Sigmoid colon (tissue), 7 donors: ENCODE measurements at places on chromosomes 12 and 14. TPM values are rescaled to one million over a fixed set of nuclear protein-coding genes. Genes with fewer than 3 reads are reported as not detected.

DNA sequence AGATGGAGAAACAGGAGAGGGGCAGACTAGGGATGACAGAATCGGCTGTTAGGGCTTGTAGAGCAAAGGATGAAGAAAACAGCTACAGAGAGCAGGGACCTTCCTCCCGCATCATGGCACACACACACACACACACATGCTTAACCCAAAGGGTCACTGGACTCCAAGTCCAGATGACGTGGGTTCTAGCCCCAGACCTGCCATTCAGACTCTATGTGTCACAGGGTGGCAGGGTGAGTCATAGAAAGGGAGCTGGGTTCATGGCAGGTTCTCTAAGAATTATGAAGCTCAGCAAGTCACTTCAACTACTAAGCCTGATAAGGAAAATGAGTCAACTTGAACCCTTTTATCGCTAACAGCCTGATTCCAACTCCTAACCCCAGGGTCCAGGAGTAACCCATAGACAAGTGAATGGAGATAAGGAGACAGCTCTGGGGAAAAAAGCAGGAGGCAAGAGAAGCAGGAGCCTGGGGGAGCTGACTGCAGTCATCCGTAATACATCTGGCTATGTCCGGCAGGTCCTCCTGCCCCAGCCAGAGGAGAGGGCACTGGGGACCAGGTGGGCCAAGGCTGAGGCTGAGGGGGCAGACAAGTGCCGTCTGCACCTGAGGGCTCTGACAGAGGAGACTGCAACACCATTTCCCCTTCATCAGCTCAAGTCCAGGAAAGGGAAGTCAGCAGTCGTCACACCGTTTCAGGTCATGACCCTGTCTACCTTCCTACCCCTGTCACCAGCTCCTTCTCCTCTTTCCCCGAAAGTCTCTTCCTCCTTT, 3.6 kb upstream of the TNFRSF1A start:
- no peak for DNase-seq

DNA sequence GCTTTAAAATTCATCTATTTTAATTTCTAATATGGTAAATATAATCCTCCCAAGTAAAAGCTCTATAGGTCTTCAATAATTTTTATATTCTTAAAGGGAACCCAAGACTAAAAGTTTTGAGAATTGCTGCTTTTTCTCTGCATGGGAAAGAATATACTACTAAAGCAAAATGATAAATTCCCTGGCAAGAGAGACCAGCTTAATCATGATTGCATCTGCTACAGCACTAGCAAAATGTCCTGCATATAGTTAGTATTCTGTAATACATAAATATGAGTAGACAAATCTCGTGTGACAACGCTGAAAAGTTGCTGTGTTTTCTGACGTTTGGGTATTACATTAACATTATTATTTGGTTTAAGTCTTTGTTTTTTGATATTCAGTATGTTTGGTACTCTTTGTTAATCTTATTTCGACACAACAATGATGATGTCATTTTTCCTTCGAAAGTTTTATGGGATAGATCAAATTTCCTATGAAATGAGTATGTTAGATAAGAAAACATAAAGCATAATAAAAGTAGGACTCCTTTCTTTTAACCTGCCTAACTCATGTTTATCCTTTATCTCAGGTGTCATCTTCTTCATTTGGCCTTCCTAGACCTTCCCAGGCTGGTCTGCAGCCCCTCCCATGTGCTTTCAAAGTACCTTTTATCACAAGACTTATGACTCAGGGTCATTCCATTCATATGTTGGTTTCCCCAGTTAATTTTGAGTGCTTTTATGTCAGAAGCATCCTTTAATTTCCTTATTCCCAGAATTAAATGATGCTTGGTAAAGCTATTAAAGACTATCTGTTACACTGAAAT, 321.9 kb downstream of the RAD51B start:
- no peak for DNase-seq

DNA sequence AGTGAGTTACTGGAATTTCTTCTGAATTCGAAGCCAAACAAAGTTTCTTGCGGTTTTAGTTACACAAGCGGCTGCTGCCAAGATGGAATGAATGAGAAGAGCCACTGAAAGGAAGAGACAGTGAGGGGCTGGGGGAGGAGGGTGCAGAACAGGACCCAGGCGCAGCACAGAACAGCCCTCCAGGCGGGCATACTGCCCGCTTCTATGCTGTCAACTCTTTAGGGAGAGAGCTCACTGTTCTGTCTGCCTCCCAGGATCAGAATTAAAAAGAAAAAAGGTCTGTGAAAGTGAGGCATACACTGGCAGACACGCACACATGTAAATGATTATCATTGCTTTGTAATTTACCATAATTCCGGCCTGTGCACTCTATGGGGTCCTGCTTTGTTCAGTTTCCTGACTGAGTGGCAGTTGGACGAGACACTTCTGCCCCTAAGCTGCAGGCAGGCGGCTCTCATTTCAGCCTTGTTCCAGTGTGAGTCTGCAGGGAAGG, 231.6 kb downstream of the CACNA1C start:
- no peak for DNase-seq

The GALNT8 gene
- 1.3 TPM for total RNA-seq

DNA sequence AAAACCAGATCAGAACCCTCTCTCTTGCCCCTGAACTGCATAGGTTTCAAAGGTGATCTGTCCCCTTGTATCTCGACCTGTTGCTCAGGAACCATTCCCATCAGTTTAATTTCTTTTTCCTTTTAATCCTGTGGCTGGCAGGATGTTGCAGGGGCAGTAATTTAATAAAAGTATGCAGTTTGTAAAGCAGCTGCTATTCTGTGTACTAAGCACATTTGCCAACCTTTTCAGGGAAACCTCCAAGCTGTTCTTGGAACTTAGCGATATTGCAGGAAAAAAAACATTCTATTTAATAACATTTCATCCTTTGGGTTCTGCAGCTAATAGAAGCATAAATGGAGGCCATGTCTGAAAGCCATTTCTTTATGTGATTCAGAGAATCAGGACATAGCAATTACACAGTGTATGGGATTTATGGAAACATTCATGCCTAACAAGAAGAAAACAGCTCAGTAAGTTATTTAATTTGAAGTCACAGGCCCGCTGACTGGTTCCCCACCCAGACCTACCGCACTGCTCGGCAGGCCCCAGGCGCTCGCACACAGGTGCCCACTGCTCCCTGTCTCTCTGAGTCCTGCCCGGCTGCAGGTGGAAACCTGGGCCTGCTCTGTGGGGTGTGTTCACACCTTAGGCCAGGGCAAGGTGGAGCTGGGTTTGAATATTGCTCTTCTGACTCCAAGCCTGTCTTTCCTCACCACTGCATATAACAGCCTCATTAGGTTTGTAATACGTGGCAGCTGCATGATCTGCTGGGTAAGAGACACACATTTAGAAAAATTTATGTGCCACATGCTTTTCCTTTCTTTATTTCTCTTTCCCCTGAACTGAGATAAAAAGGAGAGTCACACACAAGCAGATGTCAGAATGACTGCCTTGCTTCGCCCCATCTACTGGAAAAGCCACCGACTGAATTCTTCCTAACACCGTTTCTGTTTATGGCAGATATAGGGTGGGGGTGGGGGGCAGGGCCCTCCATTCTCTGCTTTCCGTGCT, 119.7 kb downstream of the SLC25A47 start:
- DNase-seq = no peak

The TSPAN19 gene
- not detected for total RNA-seq

- no peak for DNase-seq
Observed at GRCh38 chr12:32108787-32109186, 2.1 kb downstream of the BICD1 start.

The PPP1R1A gene
- total RNA-seq = 25.2 TPM

The NPFF gene
- not detected for total RNA-seq

The COPZ1 gene
- 53.5 TPM for total RNA-seq

DNA sequence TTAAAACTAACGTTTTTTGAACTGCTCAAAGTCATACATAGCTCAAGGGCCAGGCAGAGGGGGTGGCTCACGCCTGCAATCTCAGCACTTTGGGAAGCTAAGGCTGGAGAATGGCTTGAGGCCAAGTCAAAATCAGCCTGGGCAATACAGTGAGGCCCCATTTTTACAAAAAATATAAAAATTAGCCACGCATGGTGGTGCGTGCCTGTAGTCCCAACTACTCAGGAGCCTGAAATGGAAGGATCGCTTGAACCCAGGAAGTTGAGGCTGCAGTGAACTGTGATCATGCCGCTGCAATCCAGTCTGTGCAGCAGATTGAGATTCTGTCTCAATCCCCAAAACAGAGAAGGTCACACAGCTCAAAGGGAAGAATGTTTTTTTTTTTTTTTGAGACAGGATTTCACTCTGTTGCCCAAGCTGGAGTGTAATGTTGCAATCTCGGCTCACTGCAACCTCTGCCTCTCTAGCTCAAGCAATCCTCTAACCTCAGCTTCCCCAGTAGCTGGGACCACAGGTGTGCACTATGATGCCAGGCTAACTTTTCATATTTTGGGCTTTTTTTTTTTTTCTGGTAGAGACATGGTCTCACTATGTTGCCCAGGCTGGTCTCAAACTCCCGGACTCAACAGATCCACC, 2.9 kb downstream of the RBM23 start:
- DNase-seq = no peak

- DNase-seq = no peak
Observed at GRCh38 chr12:105986779-105987684, 151.7 kb downstream of the NUAK1 start.

DNA sequence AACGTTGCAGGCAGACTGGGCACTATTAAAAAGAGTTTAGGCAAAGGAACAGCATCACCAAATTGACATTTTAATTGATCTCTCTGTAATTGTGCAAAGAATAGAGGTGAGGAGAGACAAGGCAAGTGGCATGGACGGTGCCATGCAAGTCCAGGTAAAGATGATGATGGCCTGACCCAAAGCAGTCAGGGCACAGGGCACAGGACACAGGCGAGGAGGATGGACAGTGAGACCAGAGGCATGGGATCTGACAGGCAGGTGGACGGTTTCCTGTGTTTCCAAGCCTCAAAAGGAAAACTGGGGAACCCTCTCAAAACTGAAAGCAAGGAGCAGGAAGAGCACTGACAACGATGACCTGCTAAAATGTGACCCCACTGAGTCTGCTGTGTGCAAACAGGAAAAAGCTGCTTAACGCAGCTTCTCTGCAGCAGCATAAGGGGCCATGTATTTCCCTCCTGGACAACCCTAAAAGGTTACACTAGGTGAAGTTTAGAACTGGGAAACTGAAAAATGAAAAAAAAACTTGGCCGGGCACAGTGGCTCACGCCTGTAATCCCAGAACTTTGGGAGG, 50.9 kb downstream of the CLIP1 start:
- DNase-seq = no peak

GRCh38 chr12:108668542-108668941, 34.8 kb upstream of the SELPLG start:
- no peak for DNase-seq

The CEBPE gene
- total RNA-seq = not detected

DNA sequence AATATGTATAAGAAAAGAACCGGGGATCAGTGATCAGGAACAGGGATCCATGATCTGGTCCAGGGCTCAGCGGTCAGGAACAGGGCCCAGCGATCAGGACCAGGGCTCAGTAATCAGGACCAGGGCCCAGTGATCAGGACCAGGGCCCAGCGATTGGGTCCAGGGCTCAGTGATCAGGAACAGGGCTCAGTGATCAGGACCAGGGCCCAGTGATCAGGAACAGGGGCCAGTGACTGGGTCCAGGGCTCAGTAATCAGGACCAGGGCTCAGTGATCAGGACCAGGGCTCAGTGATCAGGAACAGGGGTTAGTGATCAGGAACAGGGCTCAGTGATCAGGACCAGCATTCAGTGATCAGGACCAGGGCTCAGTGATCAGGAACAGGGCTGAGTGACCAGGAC, 56.3 kb downstream of the TMEM121 start:
- no peak for DNase-seq

DNA sequence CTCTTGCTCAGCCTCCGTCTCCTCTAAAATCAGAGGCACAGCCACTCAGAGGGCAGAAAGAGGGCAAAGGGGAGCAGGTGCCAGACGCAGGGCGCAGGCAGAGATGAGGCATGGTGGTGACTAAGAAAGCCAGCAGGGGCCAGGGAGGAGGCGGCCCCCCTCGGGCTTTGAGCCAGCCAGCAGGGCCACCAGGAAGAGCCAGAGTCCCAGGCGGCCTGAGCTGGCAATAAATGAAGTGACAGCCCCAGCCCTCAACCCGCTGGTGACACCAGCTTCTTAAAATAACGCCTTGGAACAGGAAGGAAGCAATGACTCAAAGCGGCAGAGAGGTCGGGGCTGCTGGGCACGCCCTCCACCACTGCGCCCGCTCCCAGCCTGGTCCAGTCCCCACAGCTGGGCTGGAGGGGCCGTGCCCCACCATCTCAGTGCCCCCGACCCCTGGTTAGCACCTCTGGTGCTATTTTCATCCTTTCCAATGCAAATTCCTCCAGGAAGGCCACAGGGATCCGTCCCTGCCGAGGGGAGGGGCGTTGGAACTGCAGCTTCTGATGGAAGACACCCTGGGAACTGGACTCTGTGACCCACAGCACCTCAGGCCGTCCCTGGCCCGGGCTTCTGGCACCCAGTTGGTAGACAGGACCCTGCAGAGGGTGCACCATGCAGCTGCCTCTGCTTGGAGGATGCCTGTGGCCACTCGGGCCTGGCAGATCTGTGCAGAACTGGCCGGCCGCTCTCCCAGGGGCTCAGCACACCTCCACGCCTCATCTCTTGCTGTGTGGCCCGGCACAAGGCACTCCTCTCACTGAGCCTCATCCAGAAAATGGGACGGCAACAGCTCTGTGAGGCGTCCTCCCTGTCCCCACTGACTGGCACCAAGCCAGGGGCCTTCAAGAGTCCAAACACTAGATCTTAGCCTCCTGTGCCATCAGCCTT, 113.7 kb downstream of the NCOR2 start:
- DNase-seq = peak; percentile 90

The CIROP gene
- total RNA-seq = not detected

- no peak for DNase-seq
Observed at GRCh38 chr14:105281371-105282097, 19.3 kb downstream of the BRF1 start.

DNA sequence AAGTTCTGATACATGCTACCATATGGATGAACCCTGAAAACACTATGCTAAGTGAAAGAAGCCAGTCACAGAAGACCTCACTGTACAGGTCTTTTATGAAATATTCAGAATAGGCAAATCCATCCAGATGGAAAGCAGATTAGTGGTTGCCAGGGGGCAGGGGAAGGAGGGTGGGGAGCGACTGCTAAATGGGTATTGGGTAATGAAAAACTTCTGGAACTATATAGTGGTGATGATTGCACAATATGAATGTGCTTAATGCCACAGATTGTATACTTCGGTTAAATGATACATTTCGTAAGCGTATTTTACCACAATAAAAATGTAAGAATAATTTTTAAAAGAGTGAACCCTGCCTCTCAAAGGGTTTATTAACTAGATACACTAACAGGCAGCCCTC, 11.8 kb upstream of the KSR2 start:
- no peak for DNase-seq

GRCh38 chr14:49164074-49164473, 422.1 kb downstream of the RPS29 start:
- DNase-seq = no peak

DNA sequence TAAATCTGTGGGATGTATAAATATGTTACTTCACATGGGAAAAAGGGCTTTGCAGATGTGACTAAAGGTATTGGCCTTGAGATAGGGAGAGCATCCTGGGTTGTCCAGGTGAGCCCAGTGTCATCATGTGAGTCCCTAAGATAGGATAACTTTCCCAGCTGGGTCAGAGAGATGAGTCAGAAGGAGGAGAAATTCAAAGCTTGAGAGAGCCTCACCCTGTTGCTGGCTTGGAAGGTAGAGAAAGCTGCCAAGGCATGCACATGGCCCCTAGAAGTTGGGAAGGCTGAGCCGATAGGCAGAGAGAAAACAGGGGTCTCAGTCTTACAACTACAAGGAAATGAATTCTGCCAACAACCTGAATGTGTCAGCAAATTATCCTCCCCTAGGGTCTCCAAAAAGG, 213.0 kb downstream of the ADGRD1 start:
- no peak for DNase-seq
